ENCODE measurements at places on chromosomes 5 and 9. TPM values are rescaled to one million over a fixed set of nuclear protein-coding genes. Genes with fewer than 3 reads are reported as not detected.
A peak's percentile ranks its signal among the peaks of the same experiment; 100 is the strongest.

Gene ANKRD55
- polyA plus RNA-seq: 1.0 TPM

Gene NR2F1-AS1
- polyA plus RNA-seq: 2.7 TPM

Gene NR2F1
- polyA plus RNA-seq: 33.4 TPM

Gene PTBP3
- polyA plus RNA-seq: 42.4 TPM

Gene IFNA21
- not detected for polyA plus RNA-seq

Gene GPRIN1
- 2.4 TPM for polyA plus RNA-seq

Gene ABO
- not detected for polyA plus RNA-seq

Gene ACOT12
- polyA plus RNA-seq: not detected

Gene NME5
- not detected for polyA plus RNA-seq

Gene NDFIP1
- 18.4 TPM for polyA plus RNA-seq

Gene GRM6
- polyA plus RNA-seq: not detected

Gene TPPP
- polyA plus RNA-seq: 0.08 TPM

DNA sequence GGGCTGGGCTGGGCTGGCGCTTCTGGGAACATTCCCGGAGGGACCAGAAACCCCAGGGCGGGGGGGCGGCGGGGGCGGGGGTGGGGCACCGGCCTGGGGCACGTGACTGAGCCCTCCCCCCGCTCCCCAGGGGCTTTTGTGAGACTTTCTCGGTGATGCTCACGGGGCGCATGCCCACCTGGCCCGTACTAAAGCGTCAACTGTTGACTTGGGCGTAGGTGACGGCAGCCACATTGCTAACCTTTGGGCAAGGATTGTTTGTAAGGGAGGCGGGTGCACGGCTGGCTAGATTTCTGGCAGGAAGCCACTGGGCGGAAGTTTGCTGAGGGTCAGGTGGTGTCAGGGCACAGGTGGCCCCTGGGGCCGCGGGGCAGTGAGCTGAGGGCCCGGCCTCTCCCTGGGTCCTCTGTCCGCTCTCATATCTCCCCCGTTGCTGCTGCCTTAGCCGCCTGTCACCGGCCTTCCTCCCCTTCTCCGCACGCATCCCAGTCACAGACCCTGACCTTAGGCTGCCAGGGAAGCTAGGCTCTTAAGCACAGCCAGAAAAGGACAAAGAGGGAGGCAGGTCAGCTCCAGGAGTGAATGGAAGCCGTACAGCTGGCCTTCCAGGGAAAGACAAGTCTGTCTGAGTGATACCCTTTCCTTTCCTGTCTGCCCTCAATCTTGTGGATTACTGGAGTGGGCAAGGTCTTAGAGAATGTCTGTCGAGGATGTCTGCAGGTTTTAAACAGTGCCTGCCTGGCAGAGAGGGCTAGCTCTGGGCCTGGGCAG, 812 bp downstream of the CACFD1 start:
- DNase-seq: peak; percentile 23

DNA sequence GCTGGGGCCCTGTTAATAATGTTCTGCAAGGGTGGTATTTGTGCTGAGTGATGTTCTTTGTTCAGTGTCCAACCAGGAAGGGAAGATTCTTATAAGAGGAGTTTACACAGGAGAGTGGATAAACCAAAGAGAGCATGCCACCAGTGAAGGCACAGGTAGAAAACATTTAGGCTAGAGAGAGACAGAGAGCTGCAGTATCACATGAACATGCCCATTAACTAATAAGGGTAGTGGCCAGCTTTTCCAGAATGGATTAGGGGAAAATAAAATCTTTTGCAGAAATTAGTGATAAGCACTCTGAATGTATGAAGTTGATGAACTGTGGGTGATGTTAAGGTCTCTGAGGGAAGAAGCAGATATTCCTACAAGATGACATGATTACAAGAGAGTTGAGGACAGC, 54.1 kb upstream of the PRLR start:
- DNase-seq: no peak

DNA sequence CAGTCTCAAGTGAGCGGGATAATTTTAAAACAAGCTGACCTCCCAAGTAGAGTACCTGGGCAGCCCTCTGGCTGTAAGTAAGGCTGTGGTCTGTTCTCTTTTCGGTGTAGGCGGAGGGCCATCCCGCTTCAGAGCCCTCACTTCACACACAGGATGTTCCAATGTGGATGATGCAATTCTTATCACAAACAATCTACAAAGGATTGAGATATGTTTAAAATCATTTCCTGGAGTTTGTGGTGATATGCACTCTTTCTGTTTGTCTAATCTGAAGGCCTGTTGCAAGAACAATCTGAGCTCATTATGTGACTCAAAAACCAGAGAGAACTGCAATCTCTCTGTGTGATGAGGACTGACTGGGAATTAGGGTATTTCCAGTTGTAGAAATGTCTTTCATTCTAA, 42.5 kb downstream of the ITGA2 start:
- peak; percentile 88 for DNase-seq

- DNase-seq: peak; percentile 73
Measured at GRCh38 chr9:136010615-136011361, 49.6 kb upstream of the UBAC1 start.

DNA sequence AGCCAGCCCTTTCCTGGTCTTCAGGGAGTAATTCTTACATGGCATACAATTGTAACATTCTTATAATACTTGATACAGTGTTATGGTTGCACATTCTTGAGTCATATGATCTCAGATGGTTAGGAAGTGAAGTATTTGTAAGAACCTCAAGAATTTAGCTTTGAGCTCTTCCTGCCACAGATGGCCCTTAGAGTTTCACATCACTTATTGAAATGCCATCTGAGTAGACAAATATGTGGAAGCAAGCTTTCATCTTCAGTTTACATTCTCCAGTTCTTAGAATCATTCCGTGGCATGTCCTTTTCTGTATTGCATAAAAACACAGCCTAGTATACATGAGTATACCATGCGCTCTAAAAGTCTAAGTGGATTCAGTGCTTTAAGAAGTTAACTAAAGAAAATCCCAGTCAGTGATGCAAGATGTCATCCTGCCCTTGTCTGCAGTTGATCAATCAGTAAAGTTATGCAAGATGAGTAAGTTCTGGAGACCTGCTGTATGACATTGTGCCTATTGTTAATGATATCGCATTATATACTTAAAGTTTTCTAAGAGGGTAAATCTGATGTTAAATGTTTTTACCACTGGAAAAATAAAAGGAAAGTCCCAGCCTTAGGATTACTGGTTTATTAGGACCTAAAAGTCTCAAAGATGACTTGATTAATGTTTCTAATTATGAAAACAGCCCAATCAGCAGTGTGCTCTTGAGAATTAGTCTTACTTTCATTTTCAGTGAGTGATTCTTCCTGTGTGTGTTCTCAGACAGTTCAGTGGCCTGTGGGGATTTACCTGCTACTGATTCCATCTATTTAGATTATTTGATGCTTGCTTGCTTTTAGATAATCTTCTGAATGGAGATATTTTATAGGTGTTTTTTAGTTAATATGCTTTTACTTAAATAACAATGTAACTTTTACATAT, 29.4 kb downstream of the RHOBTB3 start:
- peak; percentile 78 for DNase-seq

- DNase-seq: peak; percentile 10
Measured at GRCh38 chr5:115418788-115419187, 122.3 kb upstream of the CCDC112 start.

- no peak for DNase-seq
Measured at GRCh38 chr5:111998871-111999270, 241.9 kb upstream of the NREP start.

GRCh38 chr5:86137297-86137696, 480.4 kb upstream of the COX7C start:
- no peak for DNase-seq

DNA sequence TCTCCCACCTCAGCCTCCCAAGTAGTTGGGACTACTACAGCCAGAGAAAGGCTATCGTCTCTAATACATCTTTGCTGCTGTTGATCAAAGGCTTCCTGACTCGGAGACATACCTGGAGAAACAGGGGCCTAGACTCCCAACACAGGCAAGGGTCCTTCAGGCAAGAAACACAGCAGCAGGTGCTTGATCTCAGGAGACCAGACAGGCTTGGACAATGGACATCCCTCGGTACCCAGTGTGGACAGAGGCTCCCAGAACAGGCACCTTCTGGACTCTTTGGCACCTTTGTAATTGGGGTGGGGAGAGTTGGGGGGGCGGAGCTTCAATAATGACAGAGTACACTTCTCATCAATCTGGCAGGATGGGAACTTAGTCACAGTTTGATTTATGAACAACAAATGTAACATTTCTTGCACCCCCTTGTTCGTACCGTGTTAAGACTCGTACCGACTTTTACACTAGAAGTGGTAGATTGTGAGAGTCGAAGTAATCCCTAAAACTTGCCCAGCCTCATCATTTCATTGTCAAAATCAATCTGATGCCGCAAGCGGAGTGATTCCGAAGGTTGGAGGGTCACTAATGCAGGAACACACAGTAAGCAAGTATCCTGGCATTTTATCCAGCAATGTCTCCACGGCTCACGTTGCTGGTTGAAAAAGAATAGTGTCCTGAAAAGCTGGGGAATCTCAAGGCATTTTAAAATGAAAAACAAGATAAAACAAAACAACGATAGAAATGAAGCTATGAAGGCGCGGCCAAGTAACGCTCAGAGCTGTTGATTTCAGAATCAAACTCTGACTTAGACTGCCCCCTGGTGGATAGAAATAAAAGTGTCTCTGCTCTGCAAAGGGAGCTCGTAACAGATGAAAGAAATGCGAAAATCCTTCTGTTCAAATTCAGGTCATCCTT, 46.4 kb upstream of the STK32A start:
- DNase-seq: peak; percentile 46

DNA sequence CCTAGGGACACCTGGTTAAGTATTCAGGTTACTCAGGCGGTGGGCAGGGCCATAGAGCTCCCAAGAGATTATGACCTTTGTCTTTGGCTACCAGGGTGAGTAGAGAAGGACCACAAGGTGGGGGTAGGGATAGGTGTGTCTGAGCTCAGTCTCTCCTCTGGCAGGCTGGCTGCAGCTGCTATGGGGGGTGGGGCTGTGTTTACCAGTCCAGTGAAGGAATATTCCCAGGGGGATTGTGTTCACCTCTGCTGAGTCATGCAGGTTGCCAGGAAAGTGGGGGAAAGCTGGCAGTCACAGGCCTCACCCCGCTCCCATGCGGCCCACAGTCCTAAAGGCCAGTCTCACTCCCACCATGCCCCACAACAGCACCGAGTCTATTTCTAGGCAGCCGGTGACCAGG, 53.6 kb upstream of the POU5F2 start:
- no peak for DNase-seq

- peak; percentile 36 for DNase-seq
Measured at GRCh38 chr9:20376731-20377375, 245.4 kb downstream of the MLLT3 start.

- DNase-seq: no peak
Measured at GRCh38 chr9:35618854-35619799, 914 bp upstream of the CD72 start.

DNA sequence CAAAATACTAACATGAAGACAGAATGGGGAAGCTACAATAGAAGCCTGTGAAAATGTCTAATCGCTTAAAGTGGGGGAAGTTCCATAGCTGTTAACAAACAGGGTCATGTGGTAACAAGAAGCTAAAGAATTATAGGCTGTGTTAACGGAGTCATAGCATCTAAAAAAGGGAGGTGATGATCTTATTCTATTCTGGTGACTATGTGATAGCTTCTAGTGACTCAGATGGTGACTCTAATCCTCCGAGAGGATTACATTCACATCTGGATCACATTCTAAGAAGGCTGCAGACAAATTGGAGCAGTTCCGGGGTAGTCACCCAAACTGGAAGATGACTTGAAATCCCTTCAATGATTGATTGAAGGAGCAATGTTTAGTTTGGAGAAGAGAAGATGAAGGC, 142.1 kb downstream of the LIFR start:
- DNase-seq: no peak

DNA sequence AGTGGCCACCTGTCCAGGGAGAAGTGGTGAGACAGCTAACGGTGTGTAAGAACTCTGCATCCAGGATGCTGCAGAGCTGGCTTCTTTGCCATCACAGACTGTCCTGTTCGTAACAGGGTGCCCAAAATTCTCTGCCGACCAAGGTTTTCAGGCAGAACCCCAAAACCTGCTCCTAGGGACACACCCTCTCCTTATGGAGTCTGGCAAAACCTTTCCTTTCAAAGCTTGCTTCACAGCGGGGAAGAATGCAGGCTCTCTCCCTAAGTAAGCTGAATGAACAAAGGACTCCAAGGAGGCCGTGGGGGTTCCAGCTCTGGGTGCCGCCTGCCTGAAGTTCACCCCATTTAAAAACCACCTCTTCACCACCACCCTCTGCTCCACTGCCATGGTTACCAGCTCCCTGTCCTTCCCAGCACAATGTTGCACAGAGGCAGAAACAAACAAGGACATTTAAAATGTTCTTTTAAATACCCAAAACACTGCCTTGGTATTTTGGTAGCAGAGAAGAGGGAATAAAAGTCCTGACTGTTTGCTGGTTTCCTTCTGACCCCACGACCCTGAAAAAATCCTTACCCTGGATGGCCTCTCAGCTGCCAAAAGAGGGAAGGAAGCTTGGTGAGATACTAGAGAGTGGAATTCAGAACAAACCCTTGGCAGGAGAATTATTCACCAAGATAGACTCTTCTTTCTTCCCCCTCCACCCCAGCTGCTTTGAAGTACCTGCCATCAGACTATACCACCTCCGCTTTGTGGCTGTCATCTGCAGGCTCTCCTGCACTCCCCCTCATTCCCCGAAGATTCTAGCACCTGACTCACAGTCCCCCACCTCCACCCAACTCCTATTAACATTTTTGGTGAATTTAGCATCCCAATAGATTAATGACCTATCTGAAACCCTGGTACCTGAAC, 7.1 kb upstream of the KLF9 start:
- DNase-seq: peak; percentile 44

GRCh38 chr5:173689737-173690360, 73.4 kb upstream of the BOD1 start:
- DNase-seq: peak; percentile 51

DNA sequence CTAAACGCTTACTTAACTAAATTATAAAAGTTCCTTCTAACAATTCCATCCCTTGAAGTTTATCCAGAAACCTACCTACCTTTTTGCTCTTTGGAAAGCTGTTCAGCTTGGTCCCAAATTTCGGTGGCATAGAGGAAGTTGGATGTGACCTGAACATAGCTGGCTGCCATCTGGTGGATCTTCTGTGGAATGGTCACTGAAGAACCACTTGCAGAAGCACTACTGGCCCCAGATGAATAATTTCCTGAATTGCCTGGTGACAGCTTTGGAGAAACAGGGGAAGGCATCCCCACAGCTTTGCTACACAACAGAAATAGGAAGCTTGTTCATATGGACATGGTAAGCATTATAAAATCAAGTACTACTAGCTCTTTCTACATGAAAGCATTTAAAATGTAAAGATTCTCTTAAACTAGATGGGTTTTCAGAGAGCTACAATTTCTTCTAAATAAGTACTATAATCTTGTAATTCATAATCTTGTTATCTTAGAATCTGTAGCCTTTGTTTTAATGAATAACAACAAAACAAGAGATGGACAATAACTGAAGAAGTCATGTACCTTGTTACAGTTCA, 9.9 kb downstream of the LEAP2 start:
- peak; percentile 82 for DNase-seq

DNA sequence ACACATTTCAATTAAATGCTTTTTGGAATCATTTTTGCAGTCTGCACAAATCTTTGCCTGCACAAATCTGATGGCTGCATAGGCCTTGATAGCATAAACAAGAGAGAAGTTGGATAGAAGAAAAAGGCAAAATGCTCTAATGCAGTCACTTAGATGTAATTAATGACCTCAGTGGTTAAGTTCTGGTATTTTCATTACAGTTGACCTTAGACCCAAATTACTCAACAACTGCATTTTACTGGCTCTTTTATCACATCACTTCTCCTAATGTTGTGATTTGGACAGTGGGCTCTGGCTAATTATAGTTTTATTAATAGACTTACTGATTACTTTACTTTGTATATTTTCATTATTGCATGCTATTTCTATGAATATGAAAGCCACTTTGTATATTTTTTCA, 34.3 kb downstream of the NTRK2 start:
- no peak for DNase-seq

GRCh38 chr9:125537442-125538091, 169.4 kb downstream of the MAPKAP1 start:
- no peak for DNase-seq
